ENCODE measurements at places on chromosomes 3 and 15. TPM values are rescaled to one million over a fixed set of nuclear protein-coding genes. Genes with fewer than 3 reads are reported as not detected.

GRCh38 chr3:159417761-159418160 is 570.9 kb upstream of the IL12A start:
- no peaks in the 10 kb centered on the region for H3K27me3 ChIP-seq
- H3K36me3 ChIP-seq: no peaks in the 10 kb centered on the region
- DNase-seq: no peak

DNA sequence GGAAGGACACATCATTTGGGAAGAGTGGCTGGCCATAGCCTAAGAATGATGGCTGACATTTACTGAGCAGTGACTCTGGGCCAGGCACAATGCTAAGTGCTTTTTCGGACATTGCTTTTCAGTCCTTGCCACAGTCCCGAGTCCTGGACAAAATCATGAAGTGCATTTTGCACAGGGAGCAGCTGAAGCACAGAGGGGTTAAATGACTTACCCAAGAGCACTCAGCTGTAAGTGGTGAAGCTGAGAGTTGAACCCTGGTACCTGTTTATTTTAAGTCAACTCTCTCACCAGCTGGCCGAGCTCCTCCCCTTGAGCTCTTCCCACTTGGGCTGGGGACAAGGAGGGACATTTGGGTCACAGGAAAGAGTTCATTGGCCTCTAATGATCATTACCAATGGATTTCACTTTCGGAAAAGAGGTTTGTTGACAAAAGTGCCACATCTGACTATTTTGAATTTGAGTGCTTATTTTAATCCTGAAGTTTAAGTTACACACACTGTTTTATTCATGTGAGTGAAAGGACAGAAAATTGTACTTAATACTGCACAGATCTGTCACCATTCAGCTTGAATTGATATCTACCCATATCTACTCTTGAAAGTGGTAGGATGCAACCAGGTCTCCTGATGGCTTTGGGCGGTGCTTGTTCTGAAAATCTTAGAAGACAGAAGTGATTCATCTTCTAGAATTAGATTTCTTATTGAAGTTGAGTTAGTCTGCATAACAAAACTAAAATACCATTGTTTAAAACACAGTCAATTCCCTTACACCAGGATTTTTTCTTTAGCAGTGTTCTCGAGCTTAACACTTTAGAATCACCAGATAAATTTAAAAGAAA is 368.7 kb upstream of the PROK2 start:
- H3K4me3 ChIP-seq: no peak overlapping the region
- H3K27ac ChIP-seq: no peak overlapping the region
- no peaks in the 10 kb centered on the region for H3K36me3 ChIP-seq
- H3K4me1 ChIP-seq: no peaks in the 10 kb centered on the region

DNA sequence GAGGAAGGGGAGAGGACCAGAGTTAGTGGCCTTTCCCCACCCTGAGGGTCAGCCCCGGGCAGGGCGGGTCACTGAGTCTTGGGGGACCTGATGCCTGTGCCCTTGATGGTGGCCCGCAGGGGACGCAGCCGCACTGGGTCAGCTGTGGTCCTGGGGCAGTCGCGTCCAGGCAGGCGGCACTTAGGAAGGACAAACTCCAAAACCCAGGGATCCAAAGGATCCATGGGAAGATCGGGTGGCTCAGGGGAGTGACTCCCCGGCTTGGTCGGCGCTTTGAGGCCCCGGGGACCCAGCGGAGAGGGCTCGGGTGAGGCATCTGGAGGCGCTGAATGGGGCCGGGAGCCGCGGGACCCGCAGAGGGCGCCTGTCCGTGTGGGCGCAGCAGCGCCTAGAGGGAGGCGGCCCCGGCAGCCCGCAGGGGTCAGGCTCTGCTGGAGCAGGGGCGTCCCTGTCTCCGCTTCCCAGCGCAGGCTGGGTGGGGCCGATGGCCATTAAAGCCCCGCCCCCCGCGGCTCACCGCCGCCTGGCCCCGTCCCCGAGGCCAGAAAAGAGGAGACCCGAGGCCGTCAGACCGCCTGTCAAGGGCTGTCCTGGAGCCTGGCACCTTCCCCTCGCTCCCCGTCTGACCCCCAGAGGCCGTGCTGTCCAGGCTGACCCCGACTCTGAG is 17.5 kb downstream of the CIDEC start:
- no peak overlapping the region for H3K4me3 ChIP-seq
- peaks cover 1% of the 10 kb centered on the region for H3K4me1 ChIP-seq
- no peak for DNase-seq
- no peaks in the 10 kb centered on the region for H3K36me3 ChIP-seq

GRCh38 chr3:42605546-42606173 is 5.2 kb downstream of the NKTR start:
- H3K4me3 ChIP-seq: no peak overlapping the region
- H3K36me3 ChIP-seq: peaks cover 64% of the 10 kb centered on the region
- H3K27me3 ChIP-seq: no peaks in the 10 kb centered on the region
- H3K27ac ChIP-seq: no peak overlapping the region
- H3K4me1 ChIP-seq: peaks cover 50% of the 10 kb centered on the region

GRCh38 chr3:99287876-99288275 is 350.5 kb upstream of the COL8A1 start:
- DNase-seq: no peak
- no peak overlapping the region for H3K4me3 ChIP-seq
- H3K36me3 ChIP-seq: no peaks in the 10 kb centered on the region
- H3K4me1 ChIP-seq: no peaks in the 10 kb centered on the region

- H3K4me1 ChIP-seq: no peaks in the 10 kb centered on the region
- H3K36me3 ChIP-seq: no peaks in the 10 kb centered on the region
These were observed 730.7 kb downstream of the SQOR start for GRCh38 chr15:46365572-46365971.

DNA sequence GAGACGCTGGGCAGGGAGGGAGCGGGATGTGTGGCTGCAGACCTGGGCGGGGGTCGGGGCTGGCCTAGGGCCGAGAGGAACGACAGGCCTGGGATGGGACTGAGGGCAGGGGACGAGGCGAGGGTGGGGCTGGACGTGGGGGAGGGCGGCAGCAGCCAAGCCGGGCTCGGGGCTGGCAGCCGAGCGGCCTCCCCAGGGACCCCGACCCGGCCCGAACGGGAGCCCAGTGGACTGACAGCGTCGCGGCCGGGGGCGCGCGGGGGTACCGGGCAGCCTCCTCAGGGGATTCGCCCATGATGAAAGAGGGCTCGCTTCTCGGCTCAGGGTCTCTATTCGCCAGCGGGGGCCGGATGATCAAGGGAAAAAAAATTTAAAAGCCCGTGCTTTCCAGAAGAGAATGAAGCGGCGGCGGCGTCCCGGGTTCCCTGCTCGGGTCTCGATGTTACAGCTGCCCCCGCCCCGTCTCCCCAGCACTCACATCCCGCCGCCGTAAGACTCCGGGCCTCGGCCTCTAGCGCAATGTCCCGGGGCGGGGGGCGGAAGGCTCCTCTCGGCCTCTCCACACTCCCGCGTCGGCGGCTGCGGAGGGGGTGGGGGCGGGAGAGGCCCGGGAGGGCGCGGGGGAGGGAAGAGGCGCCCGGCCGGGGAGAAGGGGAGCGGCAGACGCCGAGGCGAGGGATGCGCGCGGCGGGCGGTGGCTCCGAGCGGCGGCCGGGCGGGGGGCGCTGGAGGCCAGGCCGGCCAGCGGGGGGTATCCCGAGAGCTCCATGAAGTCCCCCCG is 4.3 kb downstream of the PTH1R start:
- peaks cover 60% of the 10 kb centered on the region for H3K27me3 ChIP-seq
- H3K4me1 ChIP-seq: no peaks in the 10 kb centered on the region
- no peak for DNase-seq
- no peak overlapping the region for H3K27ac ChIP-seq

GRCh38 chr3:39404943-39405686 is 1.4 kb upstream of the RPSA start:
- H3K4me1 ChIP-seq: peaks cover 46% of the 10 kb centered on the region
- peaks cover 35% of the 10 kb centered on the region for H3K36me3 ChIP-seq
- H3K27me3 ChIP-seq: no peaks in the 10 kb centered on the region

DNA sequence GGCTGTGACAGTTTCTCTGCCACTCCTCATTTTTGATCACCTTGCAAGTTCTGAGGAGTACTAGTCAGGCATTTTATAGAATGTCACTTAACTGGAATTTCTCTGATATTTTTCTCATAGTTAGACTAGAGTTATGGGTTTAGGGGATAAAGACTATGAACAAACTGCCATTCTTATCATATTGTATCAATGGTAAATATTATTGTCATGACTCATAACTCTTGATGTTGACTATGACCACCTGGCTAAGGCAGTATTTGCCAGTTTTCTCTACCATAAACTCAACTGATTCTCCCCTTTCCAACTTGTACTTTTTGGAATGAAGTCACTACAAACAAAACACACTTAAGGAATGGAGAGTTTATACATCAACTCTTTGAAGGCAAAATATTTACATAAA is 22.7 kb upstream of the OR5K1 start:
- DNase-seq: no peak
- H3K4me1 ChIP-seq: no peaks in the 10 kb centered on the region
- H3K27ac ChIP-seq: no peak overlapping the region

GRCh38 chr15:47719730-47720129 is 2.4 kb downstream of the SEMA6D start:
- no peak overlapping the region for H3K4me3 ChIP-seq
- no peak overlapping the region for H3K27ac ChIP-seq
- peaks cover 53% of the 10 kb centered on the region for H3K27me3 ChIP-seq
- H3K36me3 ChIP-seq: peaks cover 2% of the 10 kb centered on the region
- DNase-seq: no peak

DNA sequence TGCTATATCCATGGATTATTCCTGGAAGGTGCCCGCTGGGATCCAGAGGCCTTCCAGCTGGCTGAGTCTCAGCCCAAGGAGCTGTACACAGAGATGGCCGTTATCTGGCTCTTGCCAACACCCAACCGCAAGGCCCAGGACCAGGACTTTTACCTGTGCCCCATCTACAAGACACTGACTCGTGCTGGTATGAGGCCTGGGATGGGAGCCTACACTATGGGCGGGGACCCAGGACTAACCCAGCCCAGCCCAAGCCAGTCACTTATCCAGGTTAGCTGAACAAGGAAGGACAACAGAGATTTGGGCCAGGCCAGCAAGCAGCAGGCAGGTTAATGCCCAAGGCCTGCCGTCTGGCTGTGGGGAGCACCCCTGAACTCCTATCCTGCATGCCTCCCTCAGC is 45.3 kb downstream of the SEMA3G start:
- H3K27me3 ChIP-seq: no peaks in the 10 kb centered on the region
- no peak for DNase-seq
- no peaks in the 10 kb centered on the region for H3K4me1 ChIP-seq
- H3K36me3 ChIP-seq: peaks cover 13% of the 10 kb centered on the region
- no peak overlapping the region for H3K4me3 ChIP-seq

- H3K27ac ChIP-seq: no peak overlapping the region
- no peaks in the 10 kb centered on the region for H3K27me3 ChIP-seq
- DNase-seq: peak; percentile 26
- H3K4me3 ChIP-seq: no peak overlapping the region
These were observed 429.8 kb downstream of the EPHB1 start for GRCh38 chr3:135224815-135225362.

DNA sequence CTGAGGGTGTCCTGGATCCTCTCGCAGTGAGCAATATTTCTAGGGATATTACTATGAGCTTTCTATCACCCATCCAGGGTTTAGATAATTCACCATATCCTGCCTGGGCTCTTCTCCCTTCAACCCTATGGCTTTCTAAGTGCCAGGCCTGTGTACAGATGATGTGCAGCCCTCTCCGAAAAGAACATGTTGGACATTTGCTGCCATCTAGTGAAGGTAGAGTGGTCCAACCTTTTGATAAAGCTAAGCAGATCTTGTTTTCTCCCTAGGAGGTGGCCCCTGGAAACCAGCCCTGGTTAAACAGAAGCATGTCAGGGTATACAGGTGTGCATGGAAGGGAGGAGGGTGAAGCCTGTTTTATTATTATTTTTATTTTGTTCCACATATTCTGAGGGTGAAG is 27.9 kb upstream of the SCN10A start:
- no peaks in the 10 kb centered on the region for H3K36me3 ChIP-seq
- no peak for DNase-seq
- peaks cover 32% of the 10 kb centered on the region for H3K27me3 ChIP-seq

- DNase-seq: no peak
- peaks cover 20% of the 10 kb centered on the region for H3K36me3 ChIP-seq
- H3K4me3 ChIP-seq: no peak overlapping the region
- no peaks in the 10 kb centered on the region for H3K4me1 ChIP-seq
These were observed 62.7 kb upstream of the GK5 start for GRCh38 chr3:142287866-142288638.

GRCh38 chr3:11060500-11061251 is 68.1 kb downstream of the SLC6A1 start:
- peaks cover 2% of the 10 kb centered on the region for H3K4me1 ChIP-seq
- H3K4me3 ChIP-seq: no peak overlapping the region
- H3K27ac ChIP-seq: no peak overlapping the region
- peak; percentile 46 for DNase-seq
- no peaks in the 10 kb centered on the region for H3K36me3 ChIP-seq

DNA sequence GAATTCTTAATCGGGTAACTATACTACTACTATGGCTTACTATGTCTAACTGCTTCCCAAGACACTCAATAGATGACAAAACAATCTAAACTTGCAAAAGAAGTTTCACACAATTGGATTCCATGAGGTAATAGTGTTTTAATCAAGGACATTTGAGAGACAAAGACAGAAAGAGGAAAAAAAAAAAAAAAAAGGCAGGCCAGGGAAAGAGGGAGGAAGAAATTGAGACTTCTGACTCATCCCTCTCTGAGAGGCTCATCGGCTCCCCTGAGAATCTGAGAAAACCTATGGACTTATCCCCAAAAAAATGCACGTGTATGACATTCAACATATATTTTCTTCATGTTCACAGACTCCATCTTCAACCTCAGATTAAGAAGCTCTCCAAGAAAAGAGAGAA is 61.0 kb downstream of the SCAPER start:
- peaks cover 2% of the 10 kb centered on the region for H3K4me1 ChIP-seq
- H3K36me3 ChIP-seq: peaks cover 12% of the 10 kb centered on the region
- no peak overlapping the region for H3K27ac ChIP-seq
- H3K4me3 ChIP-seq: no peak overlapping the region

The PRSS50 gene
- not detected for total RNA-seq

The HYKK gene
- total RNA-seq: 1.7 TPM

The GOLGA8S gene
- total RNA-seq: 0.73 TPM

The SLC9C1 gene
- total RNA-seq: not detected

The CLRN1 gene
- total RNA-seq: not detected

The MIX23 gene
- total RNA-seq: 39.3 TPM

The POLQ gene
- 55.8 TPM for total RNA-seq

The ITIH4 gene
- total RNA-seq: 24.9 TPM

The GNAT1 gene
- total RNA-seq: not detected

All from activated CD8-positive, alpha-beta memory T cell treated with anti-CD3 and anti-CD28 coated beads, Interleukin-2, amount 10 ng/mL, durations not matched to agents 7 days and 5 days (primary cell).